ENCODE measurements at places on chromosomes 7 and 10.

DNA sequence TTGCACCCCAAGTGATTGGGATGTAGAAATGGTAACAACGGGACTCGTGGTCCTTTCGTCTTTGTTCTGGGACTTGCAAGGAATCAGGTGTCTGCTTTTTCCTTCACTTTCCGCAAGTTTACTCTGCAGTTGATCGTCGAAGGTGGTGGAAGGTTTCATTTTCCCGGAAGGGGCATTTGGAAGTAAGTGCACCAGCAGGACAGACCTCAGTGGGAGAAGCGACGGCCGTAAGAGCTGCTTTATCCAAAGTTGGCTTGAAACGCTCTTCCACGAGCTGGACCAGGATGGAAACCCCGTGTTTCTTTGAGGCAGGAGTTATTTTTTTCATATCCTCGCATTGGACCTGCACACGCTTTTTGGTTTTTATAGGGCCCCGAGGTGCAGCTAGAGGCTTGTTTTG lies 1.2 kb downstream of the BRI3 start:
- DNase-seq, result no peak

GRCh38 chr10:71487726-71488125 lies 91.0 kb downstream of the CDH23 start:
- DNase-seq, result no peak

DNA sequence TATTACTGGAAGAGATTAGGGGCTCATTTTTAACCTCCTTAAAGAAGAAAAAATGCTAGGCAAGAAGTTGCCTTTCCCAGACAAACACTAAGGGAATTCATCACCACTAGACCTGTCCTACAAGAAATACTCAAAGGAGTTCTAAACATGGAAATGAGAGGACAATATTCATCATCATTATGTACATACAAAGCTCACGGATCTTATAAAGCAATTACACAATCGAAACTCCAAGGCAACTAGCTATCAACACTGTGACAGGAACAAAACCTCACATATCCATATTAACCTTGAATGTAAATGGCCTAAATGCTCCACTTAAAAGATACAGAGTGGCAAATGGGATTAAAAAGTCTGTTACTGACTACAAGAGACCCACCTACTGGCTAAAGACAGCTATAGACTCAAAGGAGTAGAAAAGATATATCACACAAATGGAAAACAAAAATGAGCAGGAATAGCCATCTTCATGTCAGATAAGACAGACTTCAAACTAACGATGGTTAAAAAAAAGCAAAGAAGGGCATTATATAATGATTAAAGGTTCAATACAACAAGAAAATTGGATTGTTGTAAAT lies 246.6 kb downstream of the ADRA2A start:
- no peak for DNase-seq

- no peak for DNase-seq
Observed at GRCh38 chr10:29947701-29948060, 111.7 kb downstream of the JCAD start.

- DNase-seq, result no peak
Observed at GRCh38 chr7:107989618-107990373, 13.2 kb downstream of the LAMB1 start.

GRCh38 chr10:101745074-101745696 lies 30.7 kb downstream of the FGF8 start:
- no peak for DNase-seq
